ENCODE measurements at places on chromosomes 11 and 22.

DNA sequence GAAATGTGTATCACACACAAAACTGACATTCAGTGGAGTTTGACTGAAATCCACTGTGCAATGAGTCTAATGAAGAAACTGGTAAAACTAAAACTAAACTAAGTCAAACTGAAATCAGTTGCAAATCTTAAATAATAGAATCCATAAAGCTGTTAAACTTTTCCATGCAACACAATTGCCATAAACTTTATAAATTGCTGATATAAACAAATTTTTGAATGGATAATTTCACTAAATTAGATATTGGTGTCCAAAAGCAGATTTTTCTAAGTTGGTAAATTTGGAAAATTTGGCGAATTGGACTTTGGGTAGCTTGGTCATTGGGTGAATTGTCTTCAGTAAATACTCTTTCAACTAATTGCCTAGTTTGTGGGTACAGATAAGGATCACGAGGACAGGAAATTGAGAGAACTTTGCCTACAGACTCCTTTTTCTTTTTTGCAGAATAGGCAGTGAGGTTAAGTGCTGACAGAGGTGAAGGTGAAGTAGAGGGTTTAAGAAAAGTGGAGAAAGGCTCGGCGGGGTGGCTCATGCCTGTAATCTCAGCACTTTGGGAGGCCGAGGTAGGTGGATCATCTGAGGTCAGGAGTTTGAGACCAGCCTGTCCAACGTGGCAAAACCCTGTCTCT is 12.8 kb downstream of the MRPL17 start:
- DNase-seq = peak; percentile 28

- DNase-seq = no peak
Measured at GRCh38 chr11:120599816-120600420, 88.4 kb downstream of the GRIK4 start.

GRCh38 chr11:67561971-67562619 is 21.5 kb upstream of the GSTP1 start:
- no peak for DNase-seq

- DNase-seq = no peak
Measured at GRCh38 chr11:75386942-75387630, 12.2 kb upstream of the RPS3 start.

GRCh38 chr11:120500414-120501071 is 11.0 kb upstream of the GRIK4 start:
- DNase-seq = no peak

DNA sequence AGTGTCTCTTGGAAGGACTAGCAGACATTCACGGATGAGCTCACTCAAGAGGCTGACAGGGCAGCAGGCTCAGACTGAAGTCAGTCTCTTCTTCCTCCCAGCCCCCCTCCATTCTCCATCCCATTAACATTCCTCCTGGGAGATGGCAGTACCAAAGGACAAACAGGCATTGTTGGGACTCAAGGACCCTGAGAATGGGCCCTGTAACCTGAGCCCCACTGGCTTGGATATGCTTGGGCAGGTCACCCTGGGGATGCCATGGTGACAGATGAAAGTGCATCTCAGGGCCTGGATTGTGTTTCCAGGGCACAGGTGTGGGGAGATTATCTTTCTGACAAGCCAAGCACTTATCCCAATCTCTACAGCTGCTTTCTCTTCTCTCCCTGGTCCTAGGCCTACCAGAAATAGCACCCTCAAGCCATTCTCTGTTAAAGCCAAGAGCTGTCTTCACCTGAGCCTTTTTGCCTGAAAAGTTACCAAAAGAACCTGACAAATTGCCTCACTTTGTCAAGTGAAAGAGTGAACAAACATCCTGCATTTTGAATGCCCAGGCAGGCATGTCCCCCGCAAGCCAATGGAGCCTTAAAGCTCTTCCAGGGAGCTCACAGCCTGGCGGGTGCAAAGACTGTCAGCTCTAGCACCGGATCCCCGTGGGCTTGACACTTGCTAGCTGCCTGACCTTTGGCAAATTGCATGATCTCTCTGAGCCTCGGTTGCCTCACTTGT is 366.0 kb upstream of the NARS2 start:
- DNase-seq = no peak

DNA sequence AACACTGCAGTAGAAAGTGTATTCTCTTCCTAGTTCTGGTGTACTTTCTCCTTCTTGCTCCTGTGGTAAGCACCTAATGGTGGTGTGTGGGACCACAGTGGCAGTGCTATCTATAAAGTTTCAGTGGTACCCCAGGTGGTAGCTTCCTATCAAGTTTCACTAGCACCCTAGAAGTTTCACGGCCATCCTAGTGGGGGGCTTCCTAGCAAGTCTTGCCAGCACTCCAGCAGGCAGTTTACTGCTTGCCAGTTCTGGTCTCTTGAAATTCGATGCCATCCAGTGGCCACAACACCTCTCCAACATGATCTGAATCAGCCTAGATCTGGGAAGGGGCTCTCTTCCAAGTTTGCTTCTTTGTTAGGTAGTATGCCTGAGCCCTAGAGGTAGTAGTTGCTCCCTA is 229.6 kb downstream of the SWAP70 start:
- no peak for DNase-seq

- no peak for DNase-seq
Measured at GRCh38 chr11:93577286-93577685, 34.1 kb upstream of the SMCO4 start.

DNA sequence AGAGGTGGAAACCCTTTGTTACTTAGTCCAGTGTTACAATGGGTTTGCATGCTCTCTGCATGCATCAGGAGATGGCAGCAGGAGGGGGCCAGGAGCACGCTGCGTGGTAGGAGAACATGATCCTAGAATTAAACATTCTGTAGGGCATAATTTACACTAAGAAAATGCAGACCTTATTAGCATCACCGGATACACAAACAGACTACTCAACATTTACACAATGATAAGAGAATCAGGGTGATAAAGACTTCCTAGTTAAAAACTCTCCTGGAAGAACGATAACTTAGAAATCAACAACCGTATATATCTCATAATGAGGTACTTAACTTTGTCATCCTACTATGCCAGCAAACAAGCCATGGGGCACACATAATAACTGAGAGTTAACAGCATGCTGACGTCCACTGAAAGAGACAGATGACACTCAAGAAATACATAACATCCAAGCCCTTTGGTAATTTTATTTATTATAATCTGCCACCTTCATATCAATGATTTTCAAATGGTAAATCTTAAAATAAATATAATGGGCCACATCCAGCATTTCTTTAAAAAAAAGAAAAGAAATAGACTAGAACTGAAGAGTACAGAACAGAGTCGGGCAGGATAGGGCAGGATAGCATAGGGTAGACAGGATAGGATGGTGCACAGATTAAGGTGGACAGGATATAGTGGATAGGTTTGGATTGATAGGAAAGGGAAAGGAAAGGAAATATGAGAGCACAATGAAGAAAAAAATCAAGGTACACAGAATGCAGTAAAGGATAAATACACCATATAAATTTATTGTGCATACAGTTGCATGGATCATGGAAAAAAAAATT is 27.5 kb downstream of the CADM1 start:
- DNase-seq = no peak

DNA sequence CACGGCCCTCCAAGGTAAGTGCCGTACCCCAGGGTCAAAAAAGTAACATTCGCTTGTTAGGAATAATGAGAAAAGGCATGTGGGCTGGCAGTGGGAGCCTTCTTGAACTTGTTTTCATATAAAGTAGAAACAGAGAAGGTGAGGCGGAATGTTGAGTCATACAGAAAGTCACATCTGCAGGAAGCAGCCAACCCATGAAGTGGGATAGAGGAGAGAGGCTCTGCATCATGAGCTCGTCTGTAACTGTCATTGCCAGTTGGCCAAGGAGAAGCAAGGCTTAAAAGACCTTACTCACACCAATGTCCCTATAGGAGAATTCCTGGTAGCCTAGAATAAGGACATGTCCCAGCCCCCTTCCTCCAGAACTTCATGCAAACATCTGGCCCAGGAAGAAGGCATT is 253.3 kb downstream of the BUD13 start:
- no peak for DNase-seq

- peak; percentile 23 for DNase-seq
Measured at GRCh38 chr11:83159902-83160865, 3.3 kb downstream of the PCF11 start.

DNA sequence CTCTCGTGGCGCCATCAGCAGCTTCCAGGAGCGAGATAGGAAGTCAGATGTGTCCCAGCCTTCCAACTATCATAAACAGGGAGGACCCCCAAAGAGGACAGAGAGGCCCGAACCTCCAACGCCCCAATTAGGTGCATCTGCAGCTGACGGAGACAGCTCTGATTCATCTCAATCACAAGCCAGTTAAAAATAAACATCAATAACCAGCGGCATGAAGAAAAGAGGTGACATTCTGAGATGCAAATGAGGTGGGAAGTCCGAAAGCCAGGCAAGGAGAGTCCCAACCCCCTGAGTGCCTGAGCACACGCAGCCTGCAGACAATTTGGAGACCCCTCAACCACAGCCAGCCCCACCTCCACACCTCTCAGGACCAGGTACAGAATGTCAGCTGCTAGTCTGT is 28.1 kb upstream of the IGSF9B start:
- no peak for DNase-seq

- no peak for DNase-seq
Measured at GRCh38 chr11:2132246-2132645, 6.9 kb downstream of the IGF2 start.

- no peak for DNase-seq
Measured at GRCh38 chr22:26095256-26095956, 73.9 kb upstream of the SEZ6L start.

DNA sequence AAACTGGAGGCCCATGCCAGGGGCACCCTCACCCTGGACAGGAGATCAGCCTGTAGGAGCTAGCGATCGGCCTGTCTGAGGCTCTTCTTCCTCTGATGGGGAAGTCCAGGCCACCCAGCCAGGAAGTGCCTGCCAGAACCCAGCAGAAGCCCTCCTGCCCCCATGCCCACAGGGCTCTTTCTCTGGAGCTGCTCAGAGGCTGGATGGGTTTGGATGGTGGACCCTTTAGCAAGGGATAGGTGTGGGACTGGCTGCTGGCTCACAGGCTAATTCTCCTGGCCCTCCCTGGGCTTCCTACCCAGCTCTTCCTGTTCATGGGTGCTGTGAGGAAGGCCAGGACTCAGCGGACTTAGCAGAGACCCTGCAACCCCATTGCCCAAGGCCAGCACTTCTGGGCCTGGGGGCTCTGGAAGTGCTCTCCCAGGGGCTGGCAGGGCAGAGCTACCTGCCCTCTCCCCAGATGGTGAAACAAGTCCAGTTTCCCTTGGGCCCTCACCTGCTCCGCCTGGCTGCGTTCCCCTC is 7.6 kb downstream of the FXYD2 start:
- DNase-seq = no peak

DNA sequence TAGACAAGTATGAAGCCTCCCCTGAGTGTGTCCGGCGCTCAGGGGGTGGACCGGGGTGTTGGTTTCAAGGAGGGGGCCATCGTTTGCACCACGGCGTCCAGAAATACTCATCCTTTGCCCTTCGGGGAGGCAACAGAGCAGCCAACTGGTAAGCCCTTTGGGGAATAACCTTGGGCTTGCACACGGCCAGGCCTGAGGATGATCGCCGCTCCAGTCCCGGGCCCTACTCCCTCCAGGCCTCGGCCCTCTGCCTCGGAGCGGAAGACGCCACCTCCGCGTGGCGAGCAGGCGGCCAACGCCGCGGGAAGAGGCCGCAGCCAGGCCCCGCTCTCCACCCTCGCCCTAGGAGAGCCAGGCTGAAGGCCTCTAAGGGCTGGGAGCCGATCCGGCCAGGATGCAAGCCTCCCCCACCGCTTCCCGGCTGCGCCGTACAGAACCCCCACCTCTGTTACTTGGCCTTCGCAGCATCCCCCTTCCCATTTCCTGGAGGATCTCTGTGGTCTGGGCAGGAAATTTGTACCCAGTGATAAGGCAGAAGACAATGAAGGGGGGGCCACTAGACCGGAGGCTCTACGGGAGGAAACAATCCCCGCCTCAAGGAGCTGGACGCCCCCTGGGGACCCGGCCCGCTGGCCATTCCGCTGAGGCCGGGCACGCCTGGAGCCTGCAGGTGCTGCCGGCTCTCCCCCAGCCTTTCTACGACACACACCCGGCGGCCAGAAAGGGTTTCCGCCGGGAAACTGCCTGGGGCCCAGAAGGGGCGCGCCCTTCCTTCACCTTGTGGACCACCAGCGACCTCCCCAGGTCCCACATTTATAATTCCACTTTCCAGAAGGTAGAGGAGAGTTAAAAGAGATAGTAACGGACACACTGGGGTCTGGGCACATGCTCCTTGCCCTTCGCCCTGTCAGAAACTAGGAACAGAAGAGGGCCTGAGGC is 2.6 kb downstream of the ESAM start:
- no peak for DNase-seq

- DNase-seq = no peak
Measured at GRCh38 chr11:103609117-103610066, 427.0 kb upstream of the DDI1 start.

Measured in CD4-positive, alpha-beta T cell treated with Interleukin-4 for 4 hours (primary cell).